NCI-H69 (cell line): ENCODE measurements at places on chromosomes 13 and 19.

DNA sequence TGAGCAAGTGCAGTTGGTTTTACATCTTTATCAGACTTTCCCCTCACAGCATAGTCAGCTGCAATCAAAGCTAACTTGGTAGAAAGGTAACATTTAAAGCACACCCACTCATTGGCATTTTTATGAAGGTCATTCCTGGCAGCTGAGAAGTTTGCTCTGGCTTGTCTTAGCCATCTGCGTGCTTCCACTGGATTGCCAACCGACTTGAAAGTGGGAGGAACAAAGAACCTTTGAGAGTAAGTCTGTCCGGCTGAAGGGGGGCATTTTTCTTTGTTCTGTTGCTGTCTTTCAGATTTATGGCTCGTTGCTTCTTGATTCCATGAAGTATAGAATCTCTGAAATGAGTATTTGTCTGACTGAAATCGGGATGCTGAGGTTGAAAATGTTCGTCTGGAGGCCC lies 103.1 kb downstream of the SACS start:
- no peak for DNase-seq

GRCh38 chr13:93660391-93661063 lies 433.9 kb downstream of the GPC6 start:
- DNase-seq: peak; percentile 82

GRCh38 chr19:2089001-2089711 lies 7.0 kb downstream of the MOB3A start:
- DNase-seq: peak; percentile 39

DNA sequence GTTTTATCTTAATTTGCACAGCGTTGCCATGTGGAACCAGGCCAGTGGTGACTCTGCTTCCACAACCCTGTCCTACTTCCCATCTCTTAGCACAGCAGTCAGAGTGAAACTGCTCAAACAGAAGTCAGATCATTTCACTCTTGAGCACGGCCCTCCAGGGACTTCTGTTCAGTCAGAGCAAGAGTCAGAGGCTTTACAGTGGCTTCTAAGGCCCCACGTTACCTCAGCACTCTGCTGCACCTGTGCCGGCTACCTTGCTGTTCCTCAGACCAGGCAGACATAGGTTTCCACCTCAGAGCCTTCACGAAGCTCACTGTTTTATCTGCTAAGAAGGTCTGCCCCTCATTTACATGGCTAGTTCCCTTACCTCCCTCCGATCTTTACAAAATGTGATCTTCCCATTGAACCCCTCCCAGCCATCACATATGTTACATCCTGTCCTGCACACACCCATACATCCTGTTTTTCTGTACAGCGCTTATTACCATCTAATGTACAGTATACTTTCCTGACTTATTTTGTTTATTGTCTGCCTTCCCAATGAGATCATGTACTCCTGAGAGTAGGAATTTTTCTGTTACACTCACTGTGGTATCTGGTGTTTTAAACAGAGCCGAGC lies 41.6 kb downstream of the TM9SF2 start:
- DNase-seq: no peak

DNA sequence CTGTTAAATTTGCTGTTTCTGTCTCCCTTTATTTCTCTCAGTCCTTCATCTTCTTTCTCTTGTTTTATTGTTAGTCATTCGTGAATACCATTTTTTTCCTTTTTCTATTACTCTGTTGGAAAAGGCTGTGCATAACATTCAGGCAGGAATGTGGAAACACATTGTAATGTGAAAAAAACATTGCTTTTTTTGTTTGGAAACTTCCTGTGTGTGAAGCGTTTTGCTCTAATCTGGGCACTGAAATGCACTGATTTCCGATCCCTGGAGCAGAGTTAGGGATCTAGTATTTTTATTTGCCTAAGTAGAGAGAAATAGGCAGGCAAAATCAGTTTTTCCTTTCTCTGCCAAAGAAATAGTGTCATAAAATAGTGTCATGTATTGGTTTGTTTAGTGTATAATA lies 155.5 kb downstream of the PCCA start:
- DNase-seq: no peak

DNA sequence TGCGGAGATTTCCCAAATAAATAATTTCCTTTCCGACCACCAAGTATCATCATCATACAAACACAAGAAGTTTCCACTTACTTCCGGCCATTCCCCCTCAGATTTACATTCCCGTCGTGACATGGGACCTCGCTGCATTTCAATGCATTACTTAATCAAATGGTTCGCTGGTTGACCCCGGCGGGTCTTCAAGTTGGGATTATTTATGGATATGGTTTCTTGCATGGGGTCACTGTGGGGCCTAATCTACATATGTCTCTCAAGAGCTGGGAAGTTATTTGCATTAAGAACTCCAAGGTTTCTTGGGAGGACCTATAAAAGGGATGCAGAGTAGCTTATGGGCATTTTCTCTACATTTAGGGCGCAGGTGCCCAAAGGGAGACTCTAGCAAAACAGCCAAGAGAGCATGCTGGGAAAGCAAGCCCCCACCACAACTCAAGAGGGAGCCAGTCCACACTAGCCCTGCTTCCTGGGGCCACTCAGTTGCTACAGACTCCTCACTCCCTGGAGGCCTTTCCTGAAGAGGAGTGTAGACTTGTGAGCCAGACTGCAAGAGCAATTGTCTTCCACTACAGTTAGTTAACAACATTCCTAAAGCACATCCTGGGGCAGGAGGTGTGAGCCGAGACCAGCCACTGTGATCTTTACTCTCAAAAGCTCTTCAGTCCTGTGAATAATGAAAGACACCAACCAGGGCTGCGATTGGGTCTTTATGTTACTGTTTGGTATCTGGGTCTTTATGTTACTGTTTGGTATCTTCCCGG lies 125.3 kb downstream of the KATNAL1 start:
- no peak for DNase-seq

DNA sequence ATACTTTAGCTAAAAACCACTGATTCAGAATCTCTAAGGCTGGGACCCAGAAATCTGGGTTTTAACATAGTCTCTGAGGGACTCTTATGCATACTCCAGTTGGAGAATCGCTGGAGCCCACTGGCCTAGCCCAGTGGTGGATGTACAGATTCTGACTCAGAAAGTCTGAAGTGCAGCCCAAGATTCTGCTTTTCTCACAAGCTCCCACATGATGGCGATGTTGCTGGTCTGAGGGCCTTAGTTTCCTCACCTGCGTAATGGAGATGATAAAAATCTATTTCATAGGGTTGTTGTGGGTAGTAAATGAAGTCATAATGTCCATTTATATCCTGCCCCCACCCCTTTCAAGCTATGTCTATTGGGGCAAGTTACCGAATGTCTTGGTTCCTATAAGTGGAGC lies 7.7 kb upstream of the CDADC1 start:
- peak; percentile 37 for DNase-seq

DNA sequence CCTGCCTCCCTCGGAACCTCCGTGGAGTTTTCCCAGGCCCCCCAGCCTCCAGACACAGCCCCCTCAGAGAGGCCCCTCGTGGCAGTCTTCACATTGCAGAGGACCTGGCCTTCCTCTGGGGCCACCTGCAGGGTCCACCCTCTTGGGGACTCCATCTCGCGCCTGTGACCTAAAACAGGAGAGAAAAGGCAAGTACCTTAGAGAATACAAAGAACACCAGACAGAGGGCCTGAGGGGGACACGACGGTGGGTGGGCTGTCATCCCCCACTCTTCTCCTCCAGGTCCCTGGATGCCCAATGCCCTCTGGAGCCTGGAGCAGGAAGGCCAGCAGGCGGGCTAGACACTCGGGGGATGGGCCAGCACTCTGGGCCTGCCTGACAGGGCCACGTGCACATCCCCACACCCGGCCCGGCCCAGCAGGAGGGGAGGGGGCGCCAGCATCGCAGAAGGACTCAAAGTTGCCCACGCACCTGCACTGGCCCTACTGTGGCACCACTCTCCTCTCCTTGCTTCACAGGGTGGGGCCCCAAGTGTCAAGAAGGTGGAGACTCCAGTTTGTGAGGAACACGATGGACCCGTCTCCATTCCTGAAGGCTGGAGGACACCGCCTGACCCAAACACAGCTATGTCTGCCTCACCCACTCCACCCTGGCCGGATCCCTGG lies 4.3 kb upstream of the A1BG start:
- no peak for DNase-seq

DNA sequence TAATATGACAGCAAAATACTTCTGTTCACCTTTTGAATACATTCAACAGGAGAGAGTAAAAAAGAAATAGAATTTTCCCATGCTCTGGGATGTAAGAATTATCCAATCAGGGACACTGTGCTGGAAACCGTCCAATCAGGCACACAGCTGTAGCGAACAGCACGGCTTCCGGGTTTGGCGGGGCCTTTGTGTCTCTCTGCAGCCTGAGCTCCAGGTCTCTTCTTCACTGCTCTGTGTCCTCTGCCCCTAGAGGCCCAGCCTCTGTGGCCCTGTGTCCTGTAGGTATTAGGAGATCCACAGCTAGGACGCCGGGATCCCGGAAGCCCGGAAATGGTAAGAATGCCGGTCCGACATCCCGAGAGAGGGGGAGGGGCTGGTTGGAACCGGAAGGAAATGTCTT lies 92.7 kb downstream of the ZNF737 start:
- no peak for DNase-seq

- no peak for DNase-seq
Observed at GRCh38 chr13:66430269-66430668, 799.9 kb downstream of the PCDH9 start.

GRCh38 chr19:12721656-12722565 lies 1.8 kb downstream of the TNPO2 start:
- DNase-seq: peak; percentile 77

DNA sequence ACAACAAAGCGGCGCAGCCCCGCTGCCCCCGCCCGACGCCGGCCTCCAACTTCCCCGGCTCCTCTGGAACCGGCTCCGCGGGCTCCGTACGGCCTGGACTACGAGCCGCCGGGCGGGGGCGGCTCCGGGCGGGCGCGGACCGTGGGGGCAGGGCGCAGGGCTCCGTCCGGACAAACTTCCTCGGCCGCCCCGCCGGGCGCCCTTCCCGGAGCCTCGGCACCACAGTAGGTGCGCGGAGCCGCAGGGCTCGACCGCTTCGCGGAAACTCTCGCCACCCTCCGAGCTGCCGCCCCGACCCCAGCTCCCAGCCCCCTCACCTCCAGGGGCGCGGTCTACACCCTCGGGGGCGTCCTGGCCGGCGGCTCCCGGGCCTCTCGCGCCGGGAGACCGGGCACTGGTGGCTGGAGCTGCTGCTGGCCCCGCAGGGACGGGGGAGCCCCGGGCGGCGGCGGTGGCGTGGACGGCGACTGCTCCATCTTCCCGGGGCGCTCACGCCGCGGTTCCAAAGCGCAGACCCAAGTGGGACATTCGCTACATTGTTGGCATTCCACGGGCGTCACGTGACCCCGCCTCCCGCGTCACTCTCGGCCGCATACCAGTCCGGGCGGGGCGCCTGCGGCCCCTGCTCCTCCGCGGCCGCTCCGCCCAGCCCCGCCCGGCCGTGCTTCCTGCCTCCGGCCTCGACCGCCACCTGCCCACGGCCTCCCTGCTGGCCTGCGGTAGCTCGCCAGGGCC lies at the start of gene LATS2:
Gene LATS2 (minus strand): TSS at position 558 of the 735 bp plus-strand sequence. CDS start 15,560 bp downstream, outside the sequence.
- DNase-seq: peak; percentile 59

GRCh38 chr13:102311901-102312300 lies 89.9 kb downstream of the FGF14 start:
- DNase-seq: no peak

GRCh38 chr13:108795841-108796240 lies 166.4 kb downstream of the MYO16 start:
- no peak for DNase-seq

GRCh38 chr13:114177245-114178010 lies 1.6 kb upstream of the CFAP97D2 start:
- DNase-seq: peak; percentile 12

GRCh38 chr13:43100667-43101066 lies 77.3 kb downstream of the DNAJC15 start:
- no peak for DNase-seq
